ENCODE measurements at places on chromosomes 6 and 20. TPM values are rescaled to one million over a fixed set of nuclear protein-coding genes. Genes with fewer than 3 reads are reported as not detected.

- DNase-seq, result no peak
Measured at GRCh38 chr6:168123165-168123911, 44.3 kb upstream of the FRMD1 start.

- DNase-seq, result no peak
Measured at GRCh38 chr20:62697468-62697912, 11.1 kb upstream of the NTSR1 start.

DNA sequence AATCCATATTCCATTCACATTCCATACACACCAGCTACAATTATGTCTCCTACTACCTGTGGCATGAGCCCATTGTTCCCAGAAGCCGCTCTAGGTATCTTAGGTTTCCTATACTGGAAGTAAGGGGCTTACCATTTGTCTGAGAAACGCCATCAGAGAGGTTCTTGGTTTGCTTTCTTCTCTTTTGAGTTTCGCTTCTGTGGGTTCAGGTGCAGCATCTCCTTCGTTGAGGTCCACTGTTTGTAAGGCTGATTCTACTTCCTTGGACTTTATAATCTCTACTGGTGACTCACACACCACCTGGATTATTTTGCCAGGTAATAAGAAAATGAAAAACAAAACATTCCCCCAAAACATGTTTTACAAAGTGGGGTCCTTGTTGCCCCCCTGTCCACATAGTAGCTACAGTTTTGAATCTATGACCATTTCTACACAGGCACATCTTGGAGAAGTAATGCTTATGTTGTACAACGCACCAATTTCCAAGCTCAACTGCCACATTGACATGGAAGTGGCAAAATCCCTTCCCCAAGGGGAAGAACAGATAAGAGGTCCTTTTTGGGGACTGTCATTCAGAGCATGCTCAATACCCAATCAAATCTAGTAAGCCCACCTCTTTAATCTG is 103.5 kb downstream of the BCAS1 start:
- DNase-seq, result no peak

DNA sequence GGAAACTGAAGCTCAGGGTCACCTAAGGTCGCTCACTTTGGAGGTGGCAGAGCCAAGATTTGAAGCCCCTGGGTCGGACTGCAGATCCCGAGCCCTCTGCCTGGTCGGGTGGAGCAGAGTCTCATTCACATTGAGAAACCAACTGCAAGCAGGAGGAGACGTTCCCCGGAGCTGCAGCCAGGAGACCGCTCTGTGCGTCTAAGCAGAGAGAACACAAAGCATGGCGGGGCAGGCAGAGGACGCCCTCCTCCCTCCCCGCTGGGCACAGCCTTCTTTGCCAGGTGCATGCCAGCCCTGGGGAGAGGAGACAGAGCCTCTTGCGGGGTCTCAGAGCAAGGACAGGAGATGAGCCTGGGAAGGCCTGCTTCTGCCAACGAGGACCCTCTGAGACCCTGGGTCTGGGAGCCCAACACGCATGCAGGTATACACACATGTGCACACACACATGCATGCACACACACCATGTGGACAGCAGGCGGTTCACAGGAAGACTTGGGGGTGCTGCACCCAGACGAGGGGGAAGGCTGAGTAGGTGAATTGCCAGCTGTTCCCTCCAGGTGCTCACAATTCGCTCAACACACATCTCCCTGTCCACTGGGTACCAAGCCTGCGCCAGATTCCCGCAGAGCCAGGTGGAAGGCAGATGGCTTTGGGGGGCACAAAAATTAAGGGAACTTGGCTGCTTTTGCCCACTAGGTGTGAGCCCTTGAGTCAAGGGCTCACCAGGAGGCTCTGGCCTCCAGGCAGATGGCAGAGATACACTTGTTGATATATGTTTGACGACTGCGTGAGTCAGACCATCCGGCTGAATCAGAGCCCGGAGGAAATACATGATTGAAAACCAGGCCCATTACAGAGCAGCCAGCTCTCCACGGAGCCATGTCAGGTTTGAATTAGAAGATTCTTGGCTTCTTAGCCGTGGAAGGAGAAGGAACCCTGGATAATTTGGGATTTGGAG is 5.5 kb upstream of the NTSR1 start:
- DNase-seq, result no peak

DNA sequence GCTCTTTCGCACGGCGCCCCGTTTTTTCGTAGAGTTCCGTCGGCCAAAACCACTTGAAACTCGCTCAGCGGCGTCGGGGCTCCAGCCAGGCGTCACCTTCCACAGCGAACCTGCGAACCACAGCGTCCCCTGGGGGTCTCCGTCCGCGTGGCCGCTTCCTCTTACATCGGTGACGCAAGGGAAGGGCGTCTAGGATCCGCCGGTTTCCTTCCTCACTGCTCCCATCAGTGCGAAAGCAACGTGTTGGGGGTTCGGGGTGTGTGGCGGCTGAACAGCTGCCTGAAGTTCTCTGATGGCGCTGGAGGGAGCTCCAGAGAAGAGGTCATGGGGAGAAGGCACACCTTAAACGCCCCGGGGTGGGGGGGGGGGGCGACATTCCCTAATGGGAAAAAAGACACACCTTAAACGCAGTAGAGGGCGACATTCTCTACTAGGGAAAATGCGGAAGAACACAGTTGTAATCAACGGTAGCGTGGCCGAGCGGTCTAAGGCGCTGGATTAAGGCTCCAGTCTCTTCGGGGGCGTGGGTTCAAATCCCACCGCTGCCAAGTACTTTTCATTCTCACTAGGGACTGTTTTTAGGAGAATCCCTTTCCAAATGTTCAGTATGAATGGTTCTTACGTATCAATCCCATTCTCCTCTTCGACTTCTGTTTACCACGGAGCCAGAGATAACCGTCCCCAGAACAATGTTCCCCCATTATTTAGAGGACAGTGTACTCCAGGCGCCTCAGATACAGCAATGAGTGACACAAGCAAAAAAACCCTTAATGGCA is 16.4 kb downstream of the ZNF311 start:
- peak; percentile 84 for DNase-seq

- no peak for DNase-seq
Measured at GRCh38 chr20:48691523-48691922, 136.3 kb downstream of the PREX1 start.

DNA sequence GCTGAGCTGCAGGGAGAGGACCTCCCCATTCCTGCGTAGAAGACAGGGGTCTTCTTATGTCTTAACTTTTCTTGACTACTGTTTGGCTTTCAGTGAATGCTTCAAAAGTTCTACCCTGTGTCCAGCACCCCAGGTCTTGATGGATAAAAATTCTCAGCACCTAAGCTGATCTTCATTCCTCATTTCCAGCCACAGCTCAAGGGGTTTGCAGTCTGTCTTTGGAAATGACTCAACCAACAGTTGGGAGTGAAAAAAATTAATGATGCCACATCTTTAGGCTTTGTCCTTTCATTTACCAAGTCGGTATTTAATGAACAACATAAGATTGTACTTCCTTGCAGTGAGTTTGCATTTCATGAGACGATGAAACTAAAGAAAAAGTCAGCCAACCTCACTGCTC is 40.3 kb downstream of the PRDM1 start:
- no peak for DNase-seq

DNA sequence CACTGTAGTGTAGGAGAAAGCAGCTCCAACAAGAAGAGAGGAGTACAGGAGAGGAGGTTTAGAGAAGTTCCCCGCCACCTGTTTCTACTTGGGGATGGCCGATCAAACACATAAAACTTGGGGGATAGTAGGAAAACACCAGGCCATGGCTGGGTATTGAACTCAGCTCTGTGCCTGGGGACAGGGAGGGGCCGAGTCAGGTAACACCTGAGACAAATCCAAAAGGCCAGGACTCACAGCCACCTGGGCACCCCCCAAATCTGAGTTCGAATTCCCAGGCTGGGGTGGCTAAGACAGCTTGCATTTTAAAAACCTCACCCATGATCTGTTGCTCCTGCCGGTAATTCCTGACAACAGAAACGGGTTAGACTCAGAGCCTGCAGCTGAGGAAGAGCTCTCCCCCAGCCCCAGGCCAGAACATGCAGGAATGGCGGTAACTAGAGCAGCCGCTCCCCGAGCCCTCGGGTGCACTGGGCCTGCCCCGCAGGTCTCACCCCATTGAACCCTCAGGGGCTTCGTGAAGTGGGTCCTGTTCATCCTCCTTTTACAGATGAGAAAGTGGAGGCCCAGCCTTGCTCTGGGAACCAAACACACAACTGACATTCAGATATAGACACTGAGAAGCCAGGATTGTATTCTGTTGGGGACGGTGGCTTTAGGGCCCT is 61.0 kb downstream of the TCP11 start:
- no peak for DNase-seq

DNA sequence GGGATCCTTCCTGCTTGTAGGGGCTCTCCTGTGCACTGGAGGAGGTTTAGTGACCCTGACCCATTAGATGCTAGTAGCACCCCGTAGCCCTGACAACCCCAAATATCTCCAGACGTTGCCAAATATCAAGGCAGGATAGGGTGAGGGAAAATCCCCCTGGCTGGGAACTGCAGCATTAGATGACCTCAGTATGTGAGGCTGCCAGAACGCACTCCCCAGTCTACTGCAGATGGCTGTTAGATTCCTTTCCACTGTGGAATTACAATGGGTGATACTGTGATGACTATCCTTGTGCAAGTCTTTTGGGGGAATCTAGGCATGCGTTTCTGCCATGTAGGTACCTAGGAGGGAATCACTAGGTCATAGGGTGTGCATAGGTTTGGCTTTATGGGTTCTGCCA is 226.3 kb upstream of the KCNG1 start:
- DNase-seq, result no peak

DNA sequence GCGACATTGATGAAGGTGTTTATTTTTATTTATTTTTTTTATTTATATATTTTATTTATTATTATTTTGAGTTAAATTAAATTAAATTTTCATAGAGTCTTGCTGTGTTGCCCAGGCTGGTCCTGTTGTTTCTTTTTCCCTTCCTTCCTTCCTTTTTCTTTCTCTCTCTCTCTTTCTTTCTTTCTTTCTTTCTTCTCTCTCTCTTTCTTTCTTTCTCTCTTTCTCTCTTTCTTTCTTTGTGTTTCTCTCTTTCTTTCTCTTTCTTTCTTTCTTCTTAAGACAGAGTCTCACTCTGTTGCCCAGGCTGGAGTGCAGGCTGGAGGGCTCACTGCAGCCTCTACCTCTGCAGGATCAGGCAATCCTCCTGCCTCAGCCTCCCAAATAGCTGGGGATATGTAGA is 84.7 kb upstream of the AKAP12 start:
- no peak for DNase-seq

DNA sequence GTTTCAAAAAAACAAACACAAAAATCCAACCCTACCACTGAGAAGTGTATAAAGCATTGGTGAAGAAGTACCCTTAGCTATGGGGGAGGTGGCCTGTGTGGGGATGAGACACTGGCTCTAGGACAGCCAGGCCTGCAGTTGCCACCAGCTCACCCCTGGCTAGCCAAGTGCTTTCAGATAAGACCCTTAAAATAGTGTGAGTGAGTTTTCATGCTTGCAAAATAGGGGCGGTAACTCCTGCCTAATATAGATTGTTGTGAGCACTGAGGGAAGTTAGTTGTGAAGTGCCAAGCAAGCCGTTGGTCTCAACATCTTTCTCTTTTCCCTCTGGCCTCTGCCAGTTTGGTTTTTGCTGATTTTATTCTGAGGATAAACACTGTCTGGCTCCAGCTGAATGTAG is 11.3 kb downstream of the PPP1R3G start:
- DNase-seq, result no peak

DNA sequence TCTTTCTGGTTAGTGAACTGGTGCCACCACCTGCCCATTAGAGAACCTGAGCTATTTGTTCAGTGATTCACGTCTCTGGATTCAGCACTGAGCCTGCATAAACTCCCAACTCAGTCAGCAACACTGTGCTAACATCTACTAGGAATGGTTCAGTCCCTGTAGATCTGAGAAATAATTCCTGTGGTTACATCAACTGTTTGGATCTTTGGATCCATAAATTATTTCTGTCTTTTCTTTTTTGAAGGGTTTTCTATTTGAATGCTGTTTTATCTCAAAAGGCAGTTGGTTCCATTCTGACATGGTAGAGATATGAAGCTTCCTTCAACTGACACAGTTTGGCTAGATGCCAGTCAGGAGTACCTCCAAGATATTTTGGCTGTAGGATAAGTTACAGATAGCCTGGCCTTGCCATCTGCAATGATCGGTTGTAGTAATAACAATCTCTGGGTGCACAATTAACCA is 125.9 kb downstream of the TRMT11 start:
- DNase-seq, result no peak

GRCh38 chr20:48006036-48006833 is 221.0 kb upstream of the SULF2 start:
- no peak for DNase-seq

GRCh38 chr6:77017537-77017936 is 445.8 kb downstream of the HTR1B start:
- DNase-seq, result no peak

DNA sequence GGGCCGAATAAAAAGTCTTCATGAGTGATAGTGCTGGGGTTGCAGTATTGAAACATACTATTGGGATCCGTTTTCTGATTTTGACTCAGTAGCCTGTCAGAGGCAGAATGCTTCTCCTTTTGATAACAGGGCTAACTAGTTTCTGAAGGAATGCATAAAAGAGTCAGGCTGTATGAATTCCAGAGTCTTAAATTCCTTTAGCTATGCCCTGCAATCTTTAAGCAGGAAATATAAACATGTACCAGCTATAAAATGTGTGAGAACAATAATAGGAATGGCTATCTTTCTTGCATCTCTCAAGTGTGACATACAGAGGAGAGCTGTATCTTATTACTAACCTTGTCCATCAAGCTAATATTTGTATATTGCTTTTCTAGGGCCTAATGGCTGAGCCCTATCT is 917.1 kb downstream of the KIF16B start:
- no peak for DNase-seq

Gene CDH4
- 0.08 TPM for total RNA-seq

Gene ECT2L
- not detected for total RNA-seq

Gene SHLD1
- 6.2 TPM for total RNA-seq

Gene PNLDC1
- 0.31 TPM for total RNA-seq

Gene SLC52A3
- total RNA-seq, result 0.08 TPM

Gene TNNC2
- total RNA-seq, result not detected

Gene OOEP
- not detected for total RNA-seq

Gene UST
- total RNA-seq, result 0.82 TPM

Gene C4A
- total RNA-seq, result 3.2 TPM

Gene ECHDC1
- 64.1 TPM for total RNA-seq

Data from activated naive CD8-positive, alpha-beta T cell treated with anti-CD3 and anti-CD28 coated beads for 36 hours (primary cell).